ENCODE measurements at places on chromosomes 12 and 14.

GRCh38 chr14:64645220-64645892 lies 58.9 kb upstream of the PLEKHG3 start:
- DNase-seq = no peak

- no peak for DNase-seq
Observed at GRCh38 chr14:58666737-58667136, 29.0 kb downstream of the DACT1 start.

GRCh38 chr12:90679674-90680073 lies 275.3 kb downstream of the CCER1 start:
- DNase-seq = no peak

DNA sequence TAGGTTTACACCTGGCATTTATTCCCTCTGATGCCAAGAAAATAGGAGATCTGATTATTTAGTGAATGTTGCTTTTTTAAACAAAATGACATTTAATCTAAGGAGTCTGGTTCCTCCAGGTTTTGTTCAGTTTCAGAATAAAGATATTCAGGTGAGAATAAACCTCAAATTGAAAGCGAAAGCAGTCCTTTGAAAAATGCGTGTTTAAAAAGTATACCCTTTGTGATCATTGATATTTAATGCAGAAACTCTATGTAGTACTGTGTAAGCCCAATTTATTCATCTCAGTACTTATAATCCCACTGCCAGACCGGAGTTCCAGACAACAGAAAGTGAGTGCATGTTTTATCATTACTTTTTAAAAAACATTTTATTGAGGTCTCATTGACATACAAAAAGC lies 210.2 kb downstream of the KCNC2 start:
- no peak for DNase-seq

DNA sequence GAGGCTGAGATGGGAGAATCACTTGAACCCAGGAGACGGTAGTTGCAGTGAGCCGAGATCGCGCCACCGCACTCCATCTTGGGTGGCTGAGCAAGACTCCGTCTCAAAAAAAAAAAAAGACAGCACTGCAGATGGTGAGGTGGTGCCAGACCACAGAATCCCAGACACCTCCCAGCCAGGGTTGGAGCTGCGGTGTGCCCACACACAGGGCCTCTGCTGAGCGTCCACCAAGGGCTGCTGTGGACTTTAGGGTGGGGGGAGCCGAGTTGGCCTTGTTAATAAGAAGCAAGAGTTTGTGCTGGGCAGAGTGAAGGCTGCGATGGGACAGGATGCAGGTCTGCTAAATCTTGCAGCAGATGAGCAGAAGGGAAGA lies 14.2 kb downstream of the KMT5A start:
- DNase-seq = no peak
